ENCODE measurements at places on chromosomes 6 and 20.
A peak's percentile ranks its signal among the peaks of the same experiment; 100 is the strongest.

DNA sequence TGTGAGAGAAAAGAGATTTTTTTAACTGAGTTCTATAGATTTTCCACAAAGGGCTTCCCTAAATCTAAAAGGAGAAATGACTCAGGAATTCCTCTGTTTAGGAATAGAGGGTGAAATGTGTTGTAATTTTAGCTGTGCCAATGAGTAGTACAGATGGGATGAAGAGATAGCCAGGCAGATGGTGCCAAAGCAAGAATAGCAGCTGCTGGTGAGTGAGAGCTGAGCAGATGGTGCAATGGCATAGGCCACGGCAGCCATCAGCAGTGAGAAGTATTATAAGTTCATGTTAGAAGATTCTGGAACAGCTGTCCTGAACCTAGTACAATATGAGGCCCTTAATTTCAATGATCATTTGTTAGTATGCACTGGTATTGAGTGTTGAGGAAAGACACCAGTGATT is 40.2 kb upstream of the CRISP1 start:
- DNase-seq: no peak

- DNase-seq: no peak
Observed at GRCh38 chr20:23205611-23206041, 119.5 kb upstream of the CD93 start.

- no peak for DNase-seq
Observed at GRCh38 chr6:163710532-163711470, 296.3 kb downstream of the QKI start.

GRCh38 chr6:34462551-34462971 is 3.3 kb upstream of the PACSIN1 start:
- no peak for DNase-seq

- no peak for DNase-seq
Observed at GRCh38 chr20:59134182-59134581, 29.4 kb upstream of the ZNF831 start.

- no peak for DNase-seq
Observed at GRCh38 chr6:20058912-20059311, 153.4 kb downstream of the MBOAT1 start.

- no peak for DNase-seq
Observed at GRCh38 chr6:158567871-158568401, 8.0 kb downstream of the TMEM181 start.

GRCh38 chr6:86943819-86944407 is 6.6 kb downstream of the HTR1E start:
- DNase-seq: no peak

DNA sequence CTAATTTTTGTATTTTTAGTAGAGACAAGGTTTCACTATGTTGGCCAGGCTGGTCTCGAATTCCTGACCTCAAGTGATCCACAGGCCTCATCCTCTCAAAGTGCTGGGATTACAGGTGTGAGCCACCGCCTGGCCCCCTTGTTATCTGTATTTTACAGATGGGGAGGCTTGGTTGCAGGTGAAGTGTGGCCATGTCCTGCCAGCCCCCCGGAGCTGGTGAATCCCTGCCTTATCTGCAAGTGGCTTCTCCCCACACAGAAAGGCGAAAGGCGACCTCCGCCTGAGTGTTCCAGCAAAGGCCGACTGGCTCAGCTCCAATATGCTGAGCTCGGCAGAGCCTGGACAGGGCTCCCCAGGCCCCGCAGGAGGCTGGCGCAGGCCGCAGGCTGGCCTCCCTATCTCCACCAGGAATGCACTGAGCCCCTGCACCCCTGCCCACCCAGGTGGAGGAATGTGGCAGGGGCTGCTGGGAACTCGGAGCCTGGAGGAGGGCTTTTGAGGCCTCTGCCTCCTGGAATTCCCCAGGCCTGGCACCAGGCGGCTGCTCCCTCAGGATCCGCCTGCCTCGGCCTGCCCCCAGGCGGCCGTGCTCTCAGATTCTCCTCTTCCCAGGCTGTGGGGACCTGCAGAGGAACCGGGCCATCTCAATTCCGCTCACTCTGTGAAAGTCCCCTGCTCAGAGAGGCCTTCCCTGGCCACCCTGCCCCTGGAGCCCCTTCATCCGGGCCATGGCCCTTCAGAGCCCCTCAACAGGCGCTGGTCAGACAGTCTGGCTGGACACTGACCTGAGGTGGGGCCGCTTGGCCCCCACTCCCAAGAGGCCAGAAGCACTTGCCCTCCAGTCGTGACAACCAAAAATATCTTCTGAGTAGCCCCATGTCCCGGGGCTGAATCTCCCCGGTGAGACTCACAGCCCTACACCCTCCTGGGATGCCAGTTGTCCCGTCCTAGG is 9.3 kb upstream of the LAMA5 start:
- no peak for DNase-seq

DNA sequence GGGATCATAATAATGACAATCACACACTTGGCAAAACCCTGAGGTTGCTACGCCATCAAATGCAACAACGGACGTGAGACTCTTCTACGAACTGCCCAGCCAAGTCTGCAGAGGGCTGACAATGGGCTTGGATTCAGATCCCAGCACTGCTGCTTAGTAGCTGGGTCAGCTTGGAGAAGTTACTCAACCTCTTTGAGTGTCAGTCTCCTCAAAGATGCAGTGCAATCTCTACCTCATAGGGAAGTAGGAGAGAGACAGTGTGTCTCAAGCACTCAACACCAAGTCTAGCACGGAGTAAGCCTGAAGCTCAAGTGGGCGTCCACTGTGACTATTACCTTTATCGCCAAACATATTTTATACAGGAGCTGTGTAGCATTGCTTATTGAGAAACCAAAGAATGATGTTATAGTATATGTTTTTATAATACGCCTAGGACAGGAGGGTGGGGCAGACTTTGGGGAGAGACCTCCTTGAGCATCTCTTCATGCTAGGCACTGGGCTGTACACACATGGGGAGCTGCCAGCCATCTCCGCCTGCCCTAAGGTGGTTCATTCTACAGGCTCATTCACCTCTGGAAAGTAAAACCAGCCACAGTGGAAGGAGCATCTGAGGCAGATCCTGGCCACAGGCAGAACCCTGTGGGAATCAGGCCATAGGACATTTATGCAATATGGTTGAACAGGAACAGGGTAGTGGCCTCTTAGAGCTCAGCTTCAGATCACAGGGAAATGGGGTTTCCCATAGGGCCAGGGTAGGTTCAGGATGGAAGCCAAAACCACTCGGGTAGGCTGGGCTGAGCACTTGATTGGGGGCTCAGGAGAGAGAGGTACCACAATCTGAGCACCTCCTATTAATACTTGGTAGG is 160.2 kb downstream of the MRPL14 start:
- DNase-seq: no peak

- DNase-seq: no peak
Observed at GRCh38 chr20:23142162-23143050, 56.3 kb upstream of the CD93 start.

DNA sequence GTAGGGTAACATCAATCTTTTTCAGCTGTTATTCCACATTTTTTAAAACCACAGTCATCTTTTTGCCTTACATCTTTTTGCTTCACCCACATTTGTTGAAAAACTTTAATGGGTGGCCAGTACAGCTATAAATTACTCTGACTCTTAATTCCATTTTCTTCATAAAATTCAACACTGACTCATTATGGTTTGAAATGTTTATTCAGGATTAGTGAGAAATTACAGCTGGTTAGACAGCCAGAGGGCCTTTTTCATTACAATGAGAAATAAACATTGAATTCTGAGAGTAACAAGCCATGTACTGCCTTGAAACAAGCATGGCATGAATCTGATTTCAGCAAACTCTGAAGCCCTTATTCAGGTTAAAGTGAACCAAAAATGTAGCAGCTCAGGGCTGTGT is 19.5 kb downstream of the NDUFAF4 start:
- DNase-seq: peak; percentile 33

DNA sequence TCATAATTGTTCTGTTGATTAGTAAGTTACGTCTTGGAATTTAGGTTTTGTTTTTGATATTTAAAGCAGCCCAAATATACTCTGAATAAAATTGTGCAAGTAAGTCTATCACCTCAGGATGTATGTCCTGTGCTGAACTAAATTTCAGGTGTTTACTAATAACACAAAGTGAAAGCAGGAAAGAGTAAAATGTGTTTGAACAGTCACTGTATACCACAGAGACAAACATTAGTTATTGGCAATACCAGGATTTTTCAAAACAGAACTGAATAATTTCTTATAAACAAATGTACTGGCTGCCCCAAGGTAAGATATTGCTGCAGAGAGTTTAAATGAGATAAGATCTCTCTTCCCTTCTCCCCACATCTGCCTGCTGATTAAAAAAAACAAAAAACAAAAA is 404.7 kb upstream of the RUNX2 start:
- no peak for DNase-seq

DNA sequence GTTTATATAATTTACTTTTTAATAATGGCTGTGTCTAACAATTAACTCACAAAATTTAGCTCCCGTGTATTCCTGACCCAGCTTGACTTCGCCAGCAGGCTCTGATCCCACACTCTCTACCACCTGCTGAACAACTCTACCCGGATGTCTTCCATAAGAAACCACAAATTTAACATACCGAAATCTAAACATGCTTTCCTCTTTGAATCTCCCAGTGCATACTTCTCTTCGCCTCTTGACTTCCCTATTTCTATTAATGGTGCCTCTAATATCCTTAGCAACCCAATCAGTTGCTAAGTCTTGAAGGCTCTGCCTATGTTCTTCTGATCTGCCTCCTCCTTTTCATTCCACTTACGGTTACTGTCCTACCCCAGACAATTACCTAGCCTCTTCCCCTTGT is 4.6 kb upstream of the MYB start:
- DNase-seq: no peak

DNA sequence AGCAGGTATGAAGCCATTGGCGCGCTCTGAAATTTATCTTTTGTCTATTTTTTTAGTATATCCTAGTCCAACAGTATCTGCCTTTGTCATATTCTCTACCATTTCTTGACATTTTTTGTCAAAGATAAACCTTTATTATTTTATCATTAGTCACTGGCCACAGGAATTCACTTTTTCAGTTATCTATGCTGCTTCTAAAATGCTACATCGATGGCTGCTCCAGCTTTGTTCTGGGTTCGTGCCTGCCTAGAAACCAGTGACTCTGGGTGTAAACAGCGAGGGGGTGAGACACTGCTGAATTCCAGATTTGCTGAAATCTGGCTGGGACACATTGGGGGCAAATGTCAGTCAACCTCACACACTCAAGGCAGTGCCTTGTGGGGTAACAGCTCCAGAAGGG is 193.4 kb downstream of the CDC5L start:
- peak; percentile 43 for DNase-seq

DNA sequence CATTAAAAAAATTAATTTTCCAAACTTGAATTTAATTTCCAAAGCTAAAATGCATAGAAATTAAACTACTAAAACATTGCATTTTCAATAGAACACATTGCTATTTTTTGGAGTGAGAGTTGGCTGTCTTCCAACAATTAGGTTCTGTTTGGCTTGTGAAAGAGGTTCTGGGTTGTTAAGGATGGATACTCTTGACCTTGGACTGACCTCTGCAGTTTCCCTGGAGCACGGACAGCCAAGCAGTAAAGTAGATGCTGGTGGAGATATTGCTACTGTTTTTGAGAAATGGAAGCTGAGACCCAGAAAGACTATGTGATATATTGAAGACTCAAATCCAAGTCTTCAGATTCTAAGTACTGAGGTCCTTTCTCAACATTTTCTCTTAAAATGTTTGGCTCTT is 95.9 kb upstream of the CHD6 start:
- DNase-seq: no peak

- DNase-seq: no peak
Observed at GRCh38 chr6:56096946-56097621, 150.3 kb downstream of the COL21A1 start.

DNA sequence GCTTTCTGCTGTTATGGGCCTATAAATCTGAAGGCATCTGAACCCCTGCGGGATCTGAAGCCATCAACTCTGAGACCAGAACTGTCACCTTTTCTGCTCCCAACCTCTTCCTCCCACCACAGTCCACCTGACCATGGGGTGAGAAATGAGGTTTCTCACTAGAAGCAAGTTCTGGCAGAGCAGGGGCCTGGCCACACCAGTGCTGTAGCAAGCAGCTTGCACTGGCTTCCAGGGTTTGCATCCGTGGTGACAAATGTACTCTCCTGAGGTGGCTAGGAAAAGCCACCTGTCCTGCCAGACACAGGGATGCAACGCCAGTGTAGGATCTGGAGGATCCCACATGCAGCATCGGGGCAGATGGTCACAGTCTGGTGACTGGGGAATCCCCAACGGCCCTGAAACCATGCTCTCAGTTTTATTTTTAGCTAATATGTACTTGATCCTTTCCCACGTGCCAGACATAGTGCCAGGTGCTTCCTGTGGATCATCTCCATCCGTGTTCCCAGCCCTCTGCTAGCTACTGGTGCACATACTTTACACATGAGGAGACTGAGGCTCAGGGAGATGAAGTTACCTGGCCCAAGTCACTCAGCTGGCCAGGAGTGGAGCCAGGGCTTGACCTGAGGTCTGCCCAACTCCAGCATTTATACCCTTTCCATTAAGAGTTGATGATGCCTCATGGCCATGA is 122.1 kb upstream of the SPACA1 start:
- DNase-seq: no peak

- DNase-seq: no peak
Observed at GRCh38 chr20:60049601-60050000, 91.4 kb downstream of the CDH26 start.

DNA sequence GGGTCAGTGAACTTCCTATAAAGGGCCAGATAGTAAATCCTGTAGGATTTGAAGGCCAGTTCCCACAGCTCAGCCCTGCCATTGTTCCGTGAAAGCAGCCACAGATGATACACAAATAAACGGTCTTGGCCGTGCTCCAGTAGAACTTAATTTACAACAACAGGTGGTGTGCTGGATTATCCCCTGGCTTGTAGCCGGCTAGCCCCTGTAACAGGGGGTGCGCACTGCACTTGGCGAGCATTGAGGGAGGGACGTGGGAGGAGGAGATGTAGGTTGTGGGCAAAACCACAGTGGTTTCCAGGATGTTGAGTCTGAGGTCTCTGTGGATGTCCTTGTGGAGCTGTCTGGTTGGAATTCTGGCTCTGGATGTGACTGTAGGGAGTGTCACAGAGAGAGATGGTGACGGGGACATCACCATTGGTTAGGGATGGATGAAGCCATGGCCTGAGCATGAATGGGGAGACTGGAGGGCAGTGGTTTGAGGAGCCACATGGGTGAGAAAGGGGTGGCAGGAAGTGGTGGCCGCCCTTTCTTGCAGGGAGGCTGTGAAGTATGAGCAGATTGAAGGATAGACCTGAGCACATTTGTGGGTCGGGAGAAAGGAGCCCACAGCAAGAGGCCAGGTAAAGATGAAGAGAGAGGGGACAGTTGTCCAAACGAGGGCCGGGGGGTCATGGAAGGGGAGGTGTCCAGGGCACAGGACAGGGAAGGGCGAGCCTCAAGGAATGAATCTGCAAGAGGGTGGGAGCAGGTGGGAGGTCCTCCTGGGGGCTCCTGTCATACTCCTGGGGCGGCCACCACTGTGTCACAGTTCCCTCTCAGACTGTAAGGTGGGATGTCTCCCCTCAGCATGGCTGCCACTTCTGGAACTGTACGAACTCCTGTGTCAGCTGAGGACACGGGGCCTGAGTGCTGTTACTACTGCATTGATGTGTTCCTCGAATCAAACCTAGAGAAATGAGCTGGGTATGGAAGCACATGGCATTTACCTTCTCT is 53.6 kb downstream of the CDH26 start:
- DNase-seq: no peak
